ENCODE measurements at places on chromosomes 1 and 21. TPM values are rescaled to one million over a fixed set of nuclear protein-coding genes. Genes with fewer than 3 reads are reported as not detected.
A peak's percentile ranks its signal among the peaks of the same experiment; 100 is the strongest.

- ATAC-seq = no peak
These were observed 72.4 kb downstream of the ELAVL4 start for GRCh38 chr1:50181027-50181663.

- no peak for ATAC-seq
These were observed 5.5 kb downstream of the SIM2 start for GRCh38 chr21:36704281-36704957.

DNA sequence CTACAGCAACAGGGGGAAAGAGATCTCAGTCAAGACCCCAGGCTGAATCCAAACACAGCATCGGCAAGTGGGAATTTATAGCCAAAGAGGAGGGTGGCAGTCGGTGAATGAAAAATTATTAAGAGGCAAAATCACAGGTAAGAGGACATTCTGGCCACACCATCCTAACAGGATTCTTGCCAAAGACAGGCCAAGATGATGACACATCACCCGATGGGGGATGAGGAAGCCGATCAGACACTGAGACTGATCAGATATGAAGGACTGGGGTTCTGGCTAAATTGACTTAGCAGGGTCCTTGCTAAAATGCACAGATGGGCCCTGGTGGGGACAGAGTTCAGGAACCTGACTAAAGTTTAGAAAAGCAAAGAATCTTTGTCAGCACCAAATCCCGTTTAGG is 402.2 kb downstream of the SMYD3 start:
- ATAC-seq = no peak

- no peak for ATAC-seq
These were observed 59.3 kb upstream of the PTGS2 start for GRCh38 chr1:186739515-186739914.

DNA sequence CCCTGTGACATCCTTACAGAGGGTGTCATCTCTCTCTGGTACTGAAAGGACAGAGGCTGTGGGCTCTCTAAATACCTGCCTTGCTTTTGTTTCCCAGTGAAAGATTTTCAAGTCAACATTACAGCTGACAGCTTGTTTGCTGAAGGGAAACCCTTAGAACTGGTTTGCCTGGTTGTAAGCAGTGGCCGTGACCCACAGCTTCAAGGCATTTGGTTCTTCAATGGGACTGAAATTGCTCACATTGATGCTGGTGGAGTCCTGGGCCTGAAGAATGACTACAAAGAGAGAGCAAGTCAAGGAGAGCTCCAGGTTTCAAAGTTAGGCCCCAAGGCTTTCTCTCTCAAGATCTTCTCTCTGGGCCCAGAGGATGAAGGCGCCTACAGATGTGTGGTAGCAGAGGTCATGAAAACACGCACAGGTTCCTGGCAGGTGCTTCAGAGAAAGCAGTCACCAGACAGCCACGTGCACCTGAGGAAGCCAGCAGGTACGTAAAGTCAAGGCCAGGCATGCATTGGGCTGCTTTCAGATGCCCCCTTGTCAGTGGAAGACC is 11.8 kb downstream of the CD101 start:
- ATAC-seq = no peak

DNA sequence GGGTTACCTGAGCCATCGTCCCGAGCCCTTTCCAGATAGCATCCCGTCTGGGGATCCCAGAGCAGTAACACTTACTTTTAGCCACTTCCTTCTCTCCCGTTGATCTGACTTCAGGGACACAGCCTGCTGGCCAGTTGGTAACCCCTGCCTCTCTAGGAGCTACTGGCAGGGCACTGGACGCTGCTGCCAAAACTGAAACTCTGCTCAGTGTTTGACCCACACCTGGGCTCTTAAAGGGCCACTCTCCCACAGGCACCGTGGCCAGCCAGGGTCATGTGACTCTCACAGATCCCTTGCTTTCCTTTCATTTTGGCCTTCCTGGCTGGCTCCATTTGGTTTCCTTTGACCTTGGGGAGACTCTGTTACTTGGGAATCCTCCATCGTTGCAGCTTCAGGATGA is at the start of gene PIGR:
Gene PIGR, minus strand, starts transcription at position 206 of the 400 bp plus-strand sequence. CDS start 5,935 bp downstream, outside the sequence.
- no peak for ATAC-seq

GRCh38 chr1:98421085-98421435 is 240.5 kb upstream of the SNX7 start:
- ATAC-seq = no peak

GRCh38 chr1:222240536-222241181 is 307.2 kb downstream of the HHIPL2 start:
- ATAC-seq = no peak

DNA sequence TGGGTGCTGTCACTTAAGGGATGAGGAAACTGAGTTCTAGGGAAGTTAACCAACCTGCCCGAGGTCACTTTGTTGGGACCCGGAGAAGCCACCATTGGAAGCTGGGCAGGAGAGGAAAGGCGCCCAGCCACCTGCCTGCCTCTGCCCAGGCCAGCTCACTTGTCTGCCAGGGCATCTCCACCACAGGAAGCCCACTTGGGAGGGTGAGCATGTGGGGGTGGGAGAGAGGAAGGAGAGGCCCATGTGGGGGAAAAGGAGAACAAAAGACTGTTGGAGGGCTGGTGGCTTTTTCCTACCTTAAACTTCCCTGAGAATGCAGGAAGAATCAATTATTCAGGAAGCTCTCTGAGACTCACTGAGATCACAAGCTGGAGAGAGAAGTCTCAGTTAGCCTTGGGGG is 43.8 kb upstream of the SELENON start:
- ATAC-seq = no peak

- no peak for ATAC-seq
These were observed 633.5 kb downstream of the KIF26B start for GRCh38 chr1:245788269-245788668.

GRCh38 chr21:42419845-42420244 is 16.1 kb downstream of the UBASH3A start:
- no peak for ATAC-seq

DNA sequence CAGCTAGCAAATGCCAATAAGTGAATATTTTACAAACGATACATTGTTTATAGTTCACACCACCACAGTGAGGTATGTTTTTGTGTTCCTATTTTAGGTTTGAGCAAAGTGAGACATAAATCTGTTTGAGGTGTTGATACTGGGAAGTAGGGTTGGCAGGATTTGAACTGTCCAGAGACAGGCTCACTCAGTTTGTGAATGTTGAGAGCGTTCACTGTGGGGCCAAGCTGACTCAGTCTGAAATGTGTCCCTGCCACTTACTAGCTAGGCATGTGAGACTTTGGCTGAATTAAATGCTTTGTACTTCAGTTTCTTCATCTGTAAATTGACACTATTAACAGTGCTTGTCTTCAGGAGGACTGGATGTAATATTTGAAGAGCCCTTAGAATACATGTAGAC is 35.1 kb downstream of the DIRAS3 start:
- ATAC-seq = no peak

DNA sequence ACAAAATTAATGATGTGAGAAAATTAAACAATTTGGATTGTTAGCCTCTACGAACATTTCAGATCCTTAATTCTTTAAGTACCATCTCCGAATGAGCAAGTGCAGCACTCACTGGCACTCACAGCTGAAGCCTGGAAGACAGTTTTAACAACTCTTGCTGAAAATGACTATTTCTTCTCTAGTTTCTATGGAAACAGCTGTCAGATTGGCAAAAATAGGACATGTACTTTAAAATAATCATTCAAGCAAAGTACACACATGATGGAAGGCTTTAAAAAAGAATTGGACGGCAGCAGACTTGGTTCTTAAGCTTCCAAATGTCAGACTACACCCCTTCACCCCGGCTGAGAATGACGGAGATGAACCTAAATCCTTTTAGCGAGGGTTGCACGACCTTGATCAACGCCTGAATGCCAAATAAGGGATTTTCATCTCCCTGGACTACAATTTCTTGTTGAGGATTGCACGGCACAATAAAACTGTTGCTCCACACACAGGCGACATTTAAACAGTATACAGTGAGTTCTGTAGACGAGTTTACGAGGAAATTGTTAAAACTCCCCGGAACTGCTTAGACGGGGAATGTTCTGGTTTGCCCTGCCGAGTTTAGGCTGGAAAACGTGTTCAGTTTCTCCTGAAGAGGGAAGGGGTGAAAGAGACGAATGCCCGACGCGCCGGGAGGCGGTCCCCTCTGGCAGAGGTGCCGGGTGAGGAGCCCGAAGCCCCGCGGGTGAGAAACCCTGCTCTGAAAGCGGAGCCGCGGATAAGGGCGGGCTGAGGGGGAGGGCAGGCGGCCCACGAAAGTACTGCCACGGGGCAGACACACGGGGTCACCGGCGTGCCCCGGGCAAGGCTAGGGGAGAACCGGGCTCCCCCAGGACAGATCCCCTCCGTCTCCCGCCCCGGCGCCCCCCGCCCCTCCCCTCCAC is 671 bp downstream of the OMA1 start:
- ATAC-seq = peak; percentile 67

DNA sequence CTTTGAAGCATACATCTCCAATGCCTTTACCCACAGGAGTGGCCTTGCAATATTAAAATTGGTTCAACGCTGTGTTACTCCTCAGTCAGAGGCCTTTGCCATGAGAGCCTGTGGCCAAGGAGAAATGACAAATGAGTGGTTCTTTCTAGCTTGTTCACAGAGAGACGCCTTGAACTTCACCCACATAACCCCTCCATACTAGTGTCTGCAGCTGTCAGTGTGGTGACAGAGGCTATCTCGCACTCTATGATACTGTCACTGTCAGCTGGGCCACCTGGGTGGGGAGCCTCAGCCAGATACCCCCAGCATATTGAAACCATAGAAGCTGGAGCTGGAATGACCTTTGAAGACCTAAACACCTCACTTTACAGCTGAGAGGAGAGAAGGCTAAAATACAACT is 57.4 kb upstream of the LBR start:
- no peak for ATAC-seq

GRCh38 chr1:203250911-203251310 is 21.4 kb upstream of the CHIT1 start:
- ATAC-seq = no peak

DNA sequence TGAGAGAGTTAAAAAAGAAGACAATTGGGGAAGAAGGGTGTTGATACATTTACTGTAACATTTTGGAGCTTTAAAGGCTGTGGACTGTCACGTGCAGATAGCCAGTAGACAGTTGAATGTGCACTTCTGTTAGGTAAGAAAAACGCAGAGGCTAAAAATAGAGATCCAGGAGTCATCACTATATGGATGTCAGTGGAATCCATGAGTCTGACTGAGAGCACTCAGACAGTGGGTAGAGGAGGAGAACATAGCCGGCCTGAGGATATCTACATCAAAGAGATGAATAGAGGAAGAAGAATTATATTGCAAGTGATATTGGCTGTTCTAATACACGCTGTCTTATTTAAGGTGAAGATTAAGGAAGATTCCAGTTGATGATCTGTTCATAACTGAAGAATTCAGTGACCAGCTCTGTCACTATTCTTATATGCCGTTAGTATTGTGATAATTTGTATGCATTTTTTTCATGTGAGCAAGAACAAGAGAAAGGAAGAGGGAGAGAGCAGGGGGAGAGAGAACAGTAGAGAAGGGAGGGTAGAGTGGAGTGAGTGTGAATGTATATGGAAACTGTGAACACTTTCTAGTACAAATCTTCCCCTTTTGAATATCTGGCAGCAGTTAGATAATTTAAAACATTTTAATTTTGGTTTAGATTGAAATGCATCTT is 344.8 kb downstream of the CHRM3 start:
- ATAC-seq = no peak

DNA sequence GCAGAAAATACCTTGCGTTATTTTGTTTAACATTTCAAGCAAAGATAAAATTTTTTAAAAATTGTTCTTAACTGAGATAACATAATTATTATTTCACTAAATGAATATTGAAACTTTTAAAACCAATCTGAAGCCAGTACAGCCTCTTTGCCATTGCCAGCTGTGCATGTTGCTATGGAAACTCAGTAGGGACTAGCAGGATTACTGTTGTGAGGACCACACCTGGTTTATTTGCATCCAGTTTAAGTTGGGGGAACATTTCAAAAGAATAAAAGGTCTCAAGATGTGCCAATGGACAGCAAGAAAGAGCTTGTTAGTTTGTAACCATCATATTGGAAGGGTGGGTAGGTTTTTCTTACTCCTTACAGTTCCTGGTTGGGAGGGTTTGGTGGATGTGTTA is 80.7 kb downstream of the POU2F1 start:
- ATAC-seq = no peak

DNA sequence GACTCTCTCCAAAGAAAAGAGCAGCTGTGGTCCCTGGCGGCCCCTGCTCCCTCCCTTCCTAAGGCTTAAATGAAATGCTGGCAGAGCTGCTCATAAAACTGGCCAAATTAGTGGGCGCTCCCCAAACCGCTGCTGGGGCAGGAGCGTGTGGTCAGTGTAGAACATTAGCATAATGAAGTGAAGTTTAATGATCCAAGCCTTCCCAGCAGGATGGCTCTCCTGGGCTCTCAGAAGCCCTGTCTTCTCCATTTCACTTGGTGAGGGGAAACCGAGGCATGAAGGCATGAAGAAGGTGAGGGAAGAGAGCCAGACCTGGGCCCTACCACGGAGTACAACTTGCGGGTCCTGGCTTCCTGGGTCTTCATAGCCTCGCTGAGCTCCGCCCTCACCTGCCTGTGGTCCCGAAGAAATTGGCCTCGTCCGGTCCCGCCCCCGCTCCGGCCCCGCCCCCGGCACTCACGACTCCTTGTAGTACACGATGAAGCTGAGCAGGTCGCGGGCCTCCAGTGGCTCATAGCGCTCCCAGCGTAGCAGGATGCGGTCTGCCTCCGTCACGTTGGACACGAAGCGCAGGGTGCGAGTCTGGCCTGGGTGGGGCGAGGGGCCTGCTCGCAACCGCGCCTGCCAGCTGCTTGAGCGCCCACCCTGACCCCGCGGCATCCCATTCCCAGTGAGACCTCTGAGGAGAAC is 10.3 kb downstream of the INSRR start:
- peak; percentile 89 for ATAC-seq

- no peak for ATAC-seq
These were observed 13.8 kb downstream of the PAXBP1 start for GRCh38 chr21:32757804-32758203.

DNA sequence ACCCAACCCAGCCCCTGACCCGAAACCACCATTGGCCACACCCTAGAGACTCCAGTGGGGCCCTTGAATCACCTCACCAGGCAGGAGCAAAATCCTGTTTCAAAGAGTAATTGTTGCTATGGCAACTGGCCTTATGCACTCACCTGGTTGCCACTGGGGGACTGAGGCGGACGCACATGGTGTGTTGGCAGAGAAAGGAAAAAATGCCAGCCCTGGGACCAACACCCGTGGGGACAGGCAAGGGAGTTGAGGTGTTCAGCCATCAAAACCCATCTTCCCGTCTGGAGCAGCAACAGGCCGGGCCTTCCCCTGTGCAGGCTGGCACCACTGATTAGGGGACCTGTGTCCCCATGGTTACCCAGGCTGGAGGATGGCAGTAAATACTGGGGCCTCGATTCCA is 395.8 kb upstream of the VAMP3 start:
- ATAC-seq = no peak

DNA sequence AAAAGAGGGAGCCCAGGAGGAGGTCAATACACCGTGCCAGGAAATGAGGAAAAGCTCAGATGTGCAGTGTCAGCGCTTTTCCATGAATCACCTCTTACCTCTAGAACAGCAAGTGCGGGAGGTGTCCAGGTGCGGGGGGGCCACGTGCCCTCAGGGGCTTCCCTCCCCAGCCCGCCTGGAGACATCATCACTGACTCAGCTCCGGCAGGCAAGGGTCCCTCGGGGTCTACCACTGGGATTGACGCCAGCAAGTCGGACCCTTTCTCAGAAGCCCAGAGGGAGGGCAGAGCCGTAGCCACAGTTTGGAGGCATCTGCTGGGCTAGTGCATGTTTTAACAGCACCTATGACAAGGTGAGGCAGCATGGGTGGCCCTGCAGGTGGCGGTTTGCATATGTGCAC is 67.4 kb upstream of the TRAPPC10 start:
- no peak for ATAC-seq

Gene TDRD5
- total RNA-seq = not detected

Gene GRIK1
- total RNA-seq = not detected

Gene SLAMF9
- not detected for total RNA-seq

Gene PLPPR4
- total RNA-seq = not detected

Gene TRIM67
- total RNA-seq = not detected

Gene C1orf210
- total RNA-seq = not detected

Gene LMX1A
- total RNA-seq = not detected

Gene RIPK4
- 1.1 TPM for total RNA-seq

Measured in activated T-helper 17 cell treated with anti-CD3 and anti-CD28 coated beads, Interleukin-2, amount 50 U/mL, for 72 hours (primary cell).